ENCODE measurements at places on chromosomes 7 and 10.

DNA sequence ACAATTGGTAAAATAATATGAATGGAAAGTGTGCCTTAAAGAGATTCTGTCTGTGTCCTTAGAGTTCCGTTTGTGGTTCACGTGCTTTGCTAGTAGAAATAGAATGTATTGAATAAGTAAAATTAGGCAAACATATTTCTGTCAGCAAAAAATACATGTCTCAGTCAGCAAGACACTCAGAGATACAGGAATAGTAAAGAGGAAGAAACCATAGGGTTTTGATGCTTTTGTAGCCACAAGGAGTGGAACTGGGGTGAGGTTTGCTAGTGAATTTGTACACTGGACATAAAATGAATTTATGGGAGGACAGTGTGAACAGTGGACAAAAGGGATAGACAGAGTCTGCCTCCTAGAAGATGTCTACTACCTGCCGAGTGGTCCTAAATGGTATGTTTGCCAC lies 289.2 kb upstream of the NRP1 start:
- DNase-seq = no peak

- no peak for DNase-seq
These were observed 213.9 kb downstream of the CREB5 start for GRCh38 chr7:28626221-28626620.

- DNase-seq = no peak
These were observed 85.6 kb downstream of the NRCAM start for GRCh38 chr7:108370616-108371015.

GRCh38 chr7:107931740-107932515 lies 40.9 kb downstream of the DLD start:
- no peak for DNase-seq

GRCh38 chr10:14712991-14713424 lies 61.7 kb downstream of the FAM107B start:
- DNase-seq = no peak

GRCh38 chr7:85972504-85973141 lies 671.1 kb upstream of the GRM3 start:
- no peak for DNase-seq

GRCh38 chr10:62050893-62051433 lies 149.5 kb downstream of the ARID5B start:
- DNase-seq = peak; percentile 67

- no peak for DNase-seq
These were observed 574.4 kb downstream of the PTPRN2 start for GRCh38 chr7:158013085-158013668.

GRCh38 chr7:5564894-5565293 lies 141.3 kb upstream of the TNRC18 start:
- no peak for DNase-seq

- DNase-seq = peak; percentile 30
These were observed 12.0 kb downstream of the EEPD1 start for GRCh38 chr7:36165059-36165458.

DNA sequence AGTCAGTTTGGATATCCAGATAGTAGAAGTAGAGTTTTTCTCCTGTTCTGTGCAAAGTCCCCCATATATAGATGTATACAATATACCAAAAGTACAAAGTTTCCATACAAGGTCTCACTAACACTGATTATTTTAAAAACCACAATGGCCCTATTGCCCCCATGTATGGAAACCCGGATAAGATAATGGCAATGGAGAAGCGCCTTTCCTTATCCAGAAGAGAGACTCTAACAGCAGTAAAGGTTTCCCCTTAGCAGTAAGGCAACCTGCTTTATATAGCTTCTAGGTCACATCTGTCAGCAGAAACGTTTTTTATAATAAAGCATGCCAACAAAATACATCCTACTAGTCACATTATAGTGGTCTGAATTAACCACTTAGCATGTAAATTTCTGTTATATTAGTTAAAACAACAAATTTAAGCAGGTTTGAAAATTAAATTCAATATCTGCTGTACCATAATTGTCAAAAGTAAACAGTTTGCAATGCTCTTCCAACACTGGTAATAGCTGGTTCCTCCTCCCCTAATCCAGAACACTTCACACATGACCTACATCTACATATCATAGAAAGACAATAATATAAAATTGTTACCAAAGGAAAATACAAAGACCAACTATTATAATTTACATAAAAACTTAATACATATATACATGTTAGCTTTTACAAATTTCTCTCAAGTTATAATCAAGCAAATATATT lies 22.4 kb downstream of the USP6NL start:
- DNase-seq = no peak

DNA sequence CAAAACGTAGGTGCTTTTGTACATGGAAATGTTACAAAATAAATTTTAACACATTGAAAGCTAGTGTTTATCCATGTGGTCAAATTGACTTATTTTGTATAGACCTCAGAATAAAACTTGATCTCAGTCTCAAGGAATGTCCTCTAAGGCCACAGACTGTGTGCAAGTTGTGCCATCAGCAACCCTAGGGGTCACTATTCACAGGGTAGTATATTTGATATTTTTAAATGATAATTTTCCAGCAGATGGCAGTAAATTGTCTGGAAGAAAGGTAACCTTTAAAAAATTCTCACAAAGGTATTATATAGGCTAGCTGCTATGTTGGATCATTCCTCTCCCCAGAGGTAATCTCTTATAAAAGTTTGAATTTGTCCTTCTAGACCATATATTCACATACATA lies 12.9 kb upstream of the SNX10 start:
- DNase-seq = no peak

GRCh38 chr10:79045566-79046175 lies 23.1 kb upstream of the ZMIZ1 start:
- DNase-seq = no peak

DNA sequence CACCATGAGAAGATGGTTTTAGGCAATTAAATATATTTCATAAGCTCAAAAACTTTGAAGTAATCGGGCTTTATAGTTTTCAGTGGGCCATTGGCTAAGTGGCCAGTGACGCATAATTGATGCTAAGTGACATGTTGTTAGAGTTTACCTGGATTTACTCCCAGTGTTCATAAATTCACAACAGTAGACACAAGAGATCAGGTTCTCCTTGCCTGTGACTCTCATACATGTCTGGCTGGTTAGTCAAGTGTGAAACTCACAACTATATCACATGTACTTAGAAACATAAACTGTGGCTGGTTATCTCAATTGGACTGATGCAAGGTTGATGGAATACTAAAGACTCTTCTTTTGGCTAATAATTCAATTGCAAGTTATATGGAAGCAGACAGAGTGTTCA lies 26.2 kb downstream of the ASB15 start:
- DNase-seq = no peak

DNA sequence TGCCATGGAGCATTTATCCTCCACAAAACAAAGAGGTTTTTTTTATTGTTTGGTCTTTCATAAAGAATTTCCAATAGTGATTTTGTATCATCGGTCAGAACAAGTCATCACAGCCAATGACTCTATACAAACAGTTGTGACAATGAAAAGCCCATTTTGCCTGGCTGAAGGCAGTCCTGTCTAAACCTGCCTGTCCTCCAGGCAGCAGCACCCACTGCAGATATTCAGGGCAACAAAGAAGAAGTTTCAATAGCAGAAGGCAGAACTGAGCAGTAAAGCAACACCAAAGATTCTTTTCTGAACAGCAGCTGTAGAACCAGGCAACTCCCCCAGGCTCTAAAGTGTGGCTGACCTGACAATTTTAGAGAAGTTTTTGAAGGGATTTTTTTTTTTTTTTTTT lies 169.4 kb downstream of the FGFR2 start:
- no peak for DNase-seq

DNA sequence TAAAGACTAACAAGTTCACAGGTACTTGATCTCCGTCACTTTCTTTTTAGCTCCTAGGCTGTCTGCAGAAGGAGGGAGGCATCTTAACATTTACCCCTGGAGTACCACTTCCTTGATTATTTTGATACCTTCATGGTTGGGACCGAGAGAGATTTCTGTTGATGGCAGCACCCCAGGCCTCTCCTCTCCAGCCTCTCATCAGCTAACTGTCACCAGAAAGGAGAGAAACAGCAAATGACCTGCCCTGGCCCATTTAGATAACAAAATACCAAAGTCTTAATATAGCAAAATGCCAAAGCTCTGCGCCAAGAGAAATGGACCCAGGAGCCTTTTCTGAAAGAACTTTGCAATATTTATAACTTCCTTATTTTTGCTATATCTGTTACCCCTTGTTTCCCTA lies 30.0 kb upstream of the KLHL7 start:
- no peak for DNase-seq

- no peak for DNase-seq
These were observed 188.1 kb upstream of the PTN start for GRCh38 chr7:137531671-137532070.

DNA sequence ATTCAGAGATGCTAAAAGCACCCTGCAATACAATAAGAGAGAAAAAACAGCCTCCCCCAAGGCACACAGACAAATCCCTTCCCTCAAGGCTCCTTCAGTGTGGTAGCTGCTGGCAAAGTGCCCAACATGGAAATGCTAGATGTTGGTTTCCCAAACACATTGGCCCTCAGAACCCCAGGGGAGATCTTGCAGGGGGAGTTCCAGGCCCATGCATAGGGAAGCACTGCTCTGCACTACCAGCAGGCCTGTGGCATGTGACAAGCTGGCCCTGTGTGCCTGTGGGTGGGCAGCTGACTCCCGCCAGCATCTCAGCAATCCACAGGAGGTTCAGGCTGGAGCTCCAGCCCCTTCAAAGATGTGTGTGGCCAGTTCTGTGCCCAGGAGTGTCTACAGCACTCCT lies 16.8 kb upstream of the CSGALNACT2 start:
- no peak for DNase-seq

- no peak for DNase-seq
These were observed 90.3 kb upstream of the SFMBT2 start for GRCh38 chr10:7501157-7501556.

- DNase-seq = no peak
These were observed 6.5 kb downstream of the AKR1B1 start for GRCh38 chr7:134452419-134452838.

GRCh38 chr7:141381794-141382427 lies 169.3 kb upstream of the AGK start:
- no peak for DNase-seq

GRCh38 chr10:26486990-26487850 lies 49.1 kb downstream of the APBB1IP start:
- DNase-seq = peak; percentile 74

DNA sequence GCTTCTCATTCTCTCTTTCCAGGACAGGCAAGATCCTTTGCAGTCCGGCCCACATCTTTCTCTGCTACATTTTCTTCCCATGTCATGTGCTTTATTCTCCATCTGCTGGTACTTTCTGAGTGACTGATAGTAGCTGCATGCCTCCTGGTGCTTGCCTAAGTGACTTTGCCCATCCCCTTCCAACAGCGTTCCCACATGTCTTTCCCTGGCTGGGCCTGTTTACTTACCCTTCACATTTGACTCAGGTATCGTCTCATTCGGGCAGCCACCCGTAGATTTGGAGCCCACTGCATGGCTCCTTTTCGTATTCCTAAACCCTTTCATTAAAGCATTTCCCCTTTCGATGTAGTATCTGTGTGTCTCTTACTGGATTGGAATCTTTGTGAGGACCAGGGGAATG lies 24.6 kb downstream of the TYW1 start:
- no peak for DNase-seq

GRCh38 chr10:133016493-133017202 lies 71.1 kb upstream of the ADGRA1 start:
- no peak for DNase-seq

GRCh38 chr7:28685644-28686417 lies 272.3 kb downstream of the TRIL start:
- peak; percentile 95 for DNase-seq

- DNase-seq = no peak
These were observed 63.8 kb upstream of the HPS1 start for GRCh38 chr10:98510412-98510995.

DNA sequence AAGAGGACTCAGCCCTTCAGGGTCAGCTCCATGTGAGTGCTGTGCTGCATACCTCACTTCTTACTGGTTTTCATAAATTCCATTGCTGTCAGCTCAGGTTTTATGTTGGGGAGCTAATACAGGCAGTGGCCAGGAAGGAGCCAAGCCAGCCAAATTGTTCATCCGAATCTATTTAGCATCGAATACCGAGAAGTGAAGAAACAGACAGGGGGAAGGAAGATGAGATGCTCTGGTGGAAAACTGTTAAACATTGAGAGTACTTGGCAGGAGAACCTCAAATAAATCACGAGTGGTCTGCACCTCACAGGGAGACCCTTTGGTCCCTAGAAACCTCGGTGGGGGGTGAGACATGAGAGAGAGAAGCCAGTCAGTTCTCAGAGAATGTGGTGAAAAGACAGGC lies 196.0 kb upstream of the TMEM72 start:
- no peak for DNase-seq

- DNase-seq = peak; percentile 92
These were observed at the start of gene TES for GRCh38 chr7:116210345-116211005. TES (plus strand) TSS chr7:116210539; CDS start chr7:116210708, 169 bp downstream.

GRCh38 chr7:95126053-95126709 lies 198.2 kb downstream of the PON1 start:
- no peak for DNase-seq

GRCh38 chr10:27893358-27893954 lies 105.4 kb downstream of the ODAD2 start:
- no peak for DNase-seq

GRCh38 chr10:60767424-60767823 lies 10.9 kb upstream of the CDK1 start:
- DNase-seq = no peak

GRCh38 chr7:2195400-2196246 lies 37.1 kb downstream of the MAD1L1 start:
- no peak for DNase-seq

DNA sequence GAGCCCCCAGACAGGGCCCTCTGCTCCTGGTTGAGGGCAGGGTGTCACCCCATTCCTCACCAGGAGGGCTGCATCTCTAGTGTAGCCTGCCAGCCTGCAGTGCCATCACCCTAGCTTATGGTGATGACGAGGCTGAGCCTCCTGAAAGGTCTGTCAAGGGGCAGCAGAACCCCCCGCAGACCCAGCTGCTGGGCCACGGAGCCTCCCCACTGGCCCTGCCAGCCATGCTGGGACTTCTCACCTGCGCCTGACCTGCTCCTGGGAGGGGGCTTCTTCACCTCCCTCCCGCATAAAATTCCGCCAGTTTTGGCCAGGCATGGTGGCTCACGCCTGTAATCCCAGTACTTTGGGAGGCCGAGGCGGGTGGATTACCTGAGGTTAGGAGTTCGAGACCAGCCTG lies 40.4 kb upstream of the RASGEF1A start:
- no peak for DNase-seq

DNA sequence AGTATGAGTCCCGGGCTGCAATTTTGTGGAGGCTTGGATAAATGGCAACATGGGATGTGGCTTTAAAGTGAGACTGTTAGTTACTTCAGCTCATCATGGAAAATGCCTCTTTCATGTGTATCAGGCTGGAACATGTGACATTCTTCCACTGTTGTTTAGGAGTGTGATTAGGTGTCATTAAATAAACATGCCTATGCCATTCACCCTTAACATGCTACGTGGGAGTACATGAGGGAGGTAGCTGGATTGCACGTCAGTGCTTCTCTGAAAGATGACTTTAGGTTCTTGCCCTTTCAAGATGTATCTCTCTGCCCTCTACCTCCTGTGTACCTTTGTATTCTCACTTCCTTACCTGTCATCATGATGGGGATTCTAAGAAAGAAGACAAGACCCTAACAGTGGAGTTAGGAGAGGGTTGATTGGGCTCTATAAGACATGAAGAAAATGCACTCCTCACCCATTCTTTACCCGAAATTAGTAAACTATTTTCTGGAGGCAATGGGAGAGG lies 8.9 kb downstream of the AKR1E2 start:
- no peak for DNase-seq

GRCh38 chr10:64156166-64156565 lies 635.0 kb downstream of the REEP3 start:
- no peak for DNase-seq
